ENCODE measurements at places on chromosomes 12 and 14.

GRCh38 chr14:102870994-102871831 lies 51.2 kb upstream of the AMN start:
- no peak for DNase-seq

- DNase-seq, result no peak
Measured at GRCh38 chr12:5188472-5188871, 144.8 kb downstream of the KCNA5 start.

DNA sequence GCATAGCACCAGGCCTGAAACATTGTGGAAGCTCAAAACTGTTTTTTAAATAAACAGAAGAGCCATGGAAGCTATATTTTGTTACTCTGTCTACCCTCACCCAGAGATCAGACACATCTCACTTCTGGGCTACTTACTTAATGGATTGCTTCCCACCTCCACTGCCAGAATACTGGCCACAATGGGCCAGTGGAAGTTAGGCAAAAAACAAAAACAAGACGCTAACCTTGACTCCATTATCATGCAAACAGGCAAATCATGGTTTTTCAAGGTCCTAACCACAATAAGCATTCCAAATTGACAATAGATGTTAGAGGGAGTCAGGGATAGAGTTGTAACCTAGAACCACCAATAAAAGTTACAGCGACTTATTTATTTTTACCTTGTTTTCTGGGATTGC lies 52.7 kb upstream of the PTCSC3 start:
- DNase-seq, result no peak

GRCh38 chr12:32437095-32437515 lies 37.7 kb downstream of the FGD4 start:
- DNase-seq, result no peak

Measured in urinary bladder (tissue), 4 donors.